Chondrocyte (in vitro differentiated cells): ENCODE measurements at places on chromosomes 7 and 10. TPM values are rescaled to one million over a fixed set of nuclear protein-coding genes. Genes with fewer than 3 reads are reported as not detected.

GRCh38 chr7:36253699-36254098 lies 100.6 kb downstream of the EEPD1 start:
- H3K27me3 ChIP-seq = no peaks in the 10 kb centered on the region
- H3K36me3 ChIP-seq = peaks cover 8% of the 10 kb centered on the region
- DNase-seq = no peak
- H3K4me1 ChIP-seq = peaks cover 8% of the 10 kb centered on the region

Gene DDX50
- total RNA-seq = 34.7 to 37.9 TPM (median 35.9 TPM) in 3 replicates

- H3K4me3 ChIP-seq = no peak overlapping the region
- DNase-seq = no peak
- peaks cover 4% of the 10 kb centered on the region for H3K36me3 ChIP-seq
- no peaks in the 10 kb centered on the region for H3K27me3 ChIP-seq
- H3K27ac ChIP-seq = peak overlapping the region; percentile 94
Observed at GRCh38 chr10:69715156-69715898, 85.3 kb downstream of the FAM241B start.

- H3K4me1 ChIP-seq = no peaks in the 10 kb centered on the region
- H3K27ac ChIP-seq = no peak overlapping the region
- H3K36me3 ChIP-seq = peaks cover 2% of the 10 kb centered on the region
- no peak for DNase-seq
- H3K4me3 ChIP-seq = no peak overlapping the region
- peaks cover 23% of the 10 kb centered on the region for H3K27me3 ChIP-seq
Observed at GRCh38 chr7:22179442-22179879, 177.5 kb downstream of the RAPGEF5 start.

Gene RBM20
- total RNA-seq = 1.4 to 3.8 TPM (median 3.6 TPM) in 3 replicates

GRCh38 chr7:107605218-107605815 lies 25.3 kb downstream of the BCAP29 start:
- no peak for DNase-seq
- H3K27me3 ChIP-seq = no peaks in the 10 kb centered on the region
- no peak overlapping the region for H3K27ac ChIP-seq
- no peak overlapping the region for H3K4me3 ChIP-seq

DNA sequence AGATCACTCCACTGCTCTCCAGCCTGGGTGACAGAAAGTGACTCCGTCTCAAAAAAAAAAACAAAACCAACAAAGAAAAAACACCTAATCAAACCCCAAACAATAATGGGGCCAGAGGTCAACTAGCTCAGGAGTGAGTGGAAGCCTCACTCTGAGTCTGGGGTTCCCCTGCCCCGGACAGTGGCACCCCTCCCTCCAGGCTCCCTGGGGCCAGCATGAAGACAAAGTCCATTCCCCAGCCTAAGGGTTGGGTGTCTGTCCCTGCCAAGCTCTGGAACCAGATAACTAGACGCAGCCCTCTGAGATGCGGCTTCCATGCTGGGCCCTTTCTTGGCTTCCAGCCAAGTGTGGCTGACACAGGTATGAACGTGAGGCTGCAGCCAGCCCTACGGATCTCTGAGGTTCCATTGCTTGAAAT lies 1.7 kb upstream of the FUOM start:
- no peak overlapping the region for H3K4me3 ChIP-seq
- H3K27ac ChIP-seq = no peak overlapping the region
- H3K36me3 ChIP-seq = peaks cover 14% of the 10 kb centered on the region
- no peaks in the 10 kb centered on the region for H3K4me1 ChIP-seq
- H3K27me3 ChIP-seq = no peaks in the 10 kb centered on the region

DNA sequence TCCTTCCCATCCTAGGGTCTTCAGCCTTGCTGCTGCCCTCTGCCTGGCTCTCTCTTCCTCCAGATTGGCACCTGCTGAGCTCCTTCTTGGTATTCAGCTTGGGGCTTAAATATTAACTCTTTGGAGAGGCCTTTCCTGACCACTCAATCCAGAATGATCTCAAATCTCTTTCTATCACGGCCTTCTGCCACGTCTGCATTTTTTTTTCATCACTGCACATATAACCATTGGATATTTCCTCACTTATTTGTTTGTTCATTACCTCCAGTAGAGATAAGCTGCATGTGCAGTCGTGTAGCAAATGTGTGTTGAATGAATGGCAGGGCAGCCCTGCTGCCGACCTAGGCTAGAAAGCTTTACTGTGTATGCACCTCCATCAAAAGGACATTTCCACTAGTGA lies 51.6 kb upstream of the MPP7 start:
- no peaks in the 10 kb centered on the region for H3K36me3 ChIP-seq
- H3K27me3 ChIP-seq = no peaks in the 10 kb centered on the region
- no peak overlapping the region for H3K27ac ChIP-seq
- peaks cover 3% of the 10 kb centered on the region for H3K4me1 ChIP-seq
- no peak for DNase-seq
- H3K4me3 ChIP-seq = no peak overlapping the region

Gene CPN1
- total RNA-seq = not detected in 3 replicates

GRCh38 chr10:97426776-97427570 lies 982 bp downstream of the PGAM1 start:
- H3K4me3 ChIP-seq = peak overlapping the region; percentile 82
- no peak for DNase-seq
- no peaks in the 10 kb centered on the region for H3K27me3 ChIP-seq
- H3K27ac ChIP-seq = peak overlapping the region; percentile 94

DNA sequence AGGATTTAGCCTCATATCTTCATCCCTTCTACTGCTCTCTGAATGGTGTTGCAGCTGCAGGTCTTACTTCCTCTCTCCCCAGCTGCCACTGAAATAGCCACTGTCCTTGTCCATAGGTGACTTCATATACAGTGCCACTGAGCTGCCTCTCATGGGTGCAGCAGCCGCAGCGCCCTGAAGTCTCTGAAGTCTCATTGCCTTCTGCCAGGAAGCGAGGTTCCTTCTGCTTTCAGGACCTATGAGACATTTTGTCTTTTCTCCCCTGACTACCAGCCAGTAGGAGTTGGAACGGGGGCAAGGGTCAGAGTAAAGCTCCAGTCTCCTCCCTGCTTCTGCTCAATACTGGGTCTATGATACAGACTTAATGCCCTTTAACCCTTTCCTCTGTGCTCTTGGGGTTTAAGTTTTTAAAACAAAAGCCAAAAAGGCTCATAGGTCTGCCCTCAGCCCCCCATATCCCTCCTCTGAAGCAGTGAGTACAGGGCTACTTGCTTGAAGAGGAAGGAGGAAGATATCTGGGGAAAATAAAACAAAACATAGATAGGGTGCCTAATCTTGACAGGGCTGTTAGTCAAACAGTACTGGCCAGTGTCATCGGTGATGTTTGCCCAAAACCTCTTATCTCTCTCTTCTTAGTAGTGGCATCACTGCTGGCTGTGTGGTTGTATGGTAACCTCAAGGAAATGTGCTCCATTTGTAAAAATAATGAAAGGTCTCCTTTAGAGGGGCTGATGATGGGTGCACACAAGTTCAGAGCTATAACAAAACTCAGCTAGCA lies 7.1 kb downstream of the PLCE1 start:
- H3K27ac ChIP-seq = no peak overlapping the region
- no peak overlapping the region for H3K4me3 ChIP-seq
- H3K36me3 ChIP-seq = peaks cover 3% of the 10 kb centered on the region

Gene ZNF33B
- total RNA-seq = 6.6 to 12.4 TPM (median 10.5 TPM) in 3 replicates

- H3K27ac ChIP-seq = peak overlapping the region; percentile 52
- H3K36me3 ChIP-seq = peaks cover 1% of the 10 kb centered on the region
- no peaks in the 10 kb centered on the region for H3K27me3 ChIP-seq
- DNase-seq = no peak
- H3K4me3 ChIP-seq = peak overlapping the region; percentile 70
- peaks cover 39% of the 10 kb centered on the region for H3K4me1 ChIP-seq
Observed at GRCh38 chr10:79446758-79447084, 1.3 kb upstream of the ZCCHC24 start.

DNA sequence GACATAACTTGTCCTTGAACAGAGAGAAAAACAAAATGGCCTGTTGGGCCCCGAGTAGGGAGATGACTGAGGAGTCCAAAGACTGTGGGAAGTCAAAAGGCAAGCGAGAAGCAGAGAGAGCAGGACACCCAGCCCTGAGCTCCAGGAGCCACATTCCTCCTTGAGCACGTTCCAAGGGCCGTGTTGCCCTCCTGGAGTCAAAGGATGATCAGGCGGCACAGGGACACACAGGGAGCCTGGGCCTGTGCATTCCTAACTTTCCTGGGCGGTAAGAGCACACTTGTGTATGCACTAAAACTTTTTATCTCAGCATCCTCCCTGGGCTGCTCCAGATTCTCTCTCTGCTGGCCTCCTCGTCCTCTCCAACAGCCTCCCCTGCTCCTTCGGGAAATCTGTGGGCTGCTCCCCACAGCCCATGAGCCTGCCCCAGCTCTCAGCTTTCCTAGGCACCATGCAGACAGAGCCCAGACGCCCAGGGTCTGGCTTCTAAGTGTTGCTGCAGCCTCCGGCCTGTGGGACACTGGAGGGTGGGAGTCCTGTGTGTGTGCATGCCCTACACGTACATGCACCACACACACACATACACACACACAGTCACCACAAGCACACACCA lies 281.8 kb downstream of the POU6F2 start:
- DNase-seq = no peak
- no peak overlapping the region for H3K27ac ChIP-seq
- no peaks in the 10 kb centered on the region for H3K27me3 ChIP-seq
- H3K4me1 ChIP-seq = no peaks in the 10 kb centered on the region
- no peaks in the 10 kb centered on the region for H3K36me3 ChIP-seq
- no peak overlapping the region for H3K4me3 ChIP-seq

- no peaks in the 10 kb centered on the region for H3K36me3 ChIP-seq
- DNase-seq = no peak
- no peaks in the 10 kb centered on the region for H3K4me1 ChIP-seq
- no peak overlapping the region for H3K27ac ChIP-seq
- H3K27me3 ChIP-seq = no peaks in the 10 kb centered on the region
Observed at GRCh38 chr7:156667110-156667426, 26.5 kb downstream of the RNF32 start.

Gene CNTNAP2
- 0.27 to 1.2 TPM (median 0.36 TPM) in 3 replicates for total RNA-seq

DNA sequence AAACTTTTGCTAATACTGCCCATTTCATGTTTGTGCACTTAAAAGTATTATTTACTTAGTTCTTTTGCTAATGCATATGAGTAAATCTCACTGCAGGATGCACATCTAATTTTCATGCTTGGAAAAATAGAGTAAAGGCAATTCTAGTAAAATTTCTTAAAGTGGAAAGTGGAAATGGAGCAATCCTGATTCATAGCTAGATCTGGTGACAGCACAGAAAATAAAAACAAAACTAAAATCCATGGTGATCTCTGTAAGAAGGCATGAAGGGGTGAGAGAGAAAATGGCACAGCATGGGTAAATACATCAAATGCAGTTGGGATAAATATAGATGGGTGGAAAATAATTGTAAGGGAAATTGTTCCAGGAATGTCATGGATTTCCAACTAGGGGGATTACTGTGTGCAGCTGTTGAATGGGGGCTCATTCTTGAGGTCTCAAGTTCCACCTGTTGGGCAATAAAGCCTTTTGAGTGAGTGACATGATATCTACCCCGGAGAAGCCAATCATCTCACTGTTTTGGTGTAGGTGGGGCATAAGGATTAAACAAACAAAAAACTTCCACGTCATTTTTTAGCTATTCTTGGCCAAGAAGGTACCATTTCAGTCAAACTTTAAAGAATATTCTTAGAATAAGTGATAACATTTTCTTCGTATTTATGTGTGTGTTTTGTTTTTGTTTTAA lies 1.7 kb upstream of the MCU start:
- peaks cover 58% of the 10 kb centered on the region for H3K4me1 ChIP-seq
- DNase-seq = no peak
- no peaks in the 10 kb centered on the region for H3K36me3 ChIP-seq
- H3K27me3 ChIP-seq = no peaks in the 10 kb centered on the region
- peak overlapping the region; percentile 2 for H3K27ac ChIP-seq
- no peak overlapping the region for H3K4me3 ChIP-seq

GRCh38 chr10:29535012-29535777 lies 99.6 kb downstream of the SVIL start:
- H3K36me3 ChIP-seq = peaks cover 17% of the 10 kb centered on the region
- H3K27ac ChIP-seq = peak overlapping the region; percentile 93
- no peak for DNase-seq
- peak overlapping the region; percentile 62 for H3K4me3 ChIP-seq

DNA sequence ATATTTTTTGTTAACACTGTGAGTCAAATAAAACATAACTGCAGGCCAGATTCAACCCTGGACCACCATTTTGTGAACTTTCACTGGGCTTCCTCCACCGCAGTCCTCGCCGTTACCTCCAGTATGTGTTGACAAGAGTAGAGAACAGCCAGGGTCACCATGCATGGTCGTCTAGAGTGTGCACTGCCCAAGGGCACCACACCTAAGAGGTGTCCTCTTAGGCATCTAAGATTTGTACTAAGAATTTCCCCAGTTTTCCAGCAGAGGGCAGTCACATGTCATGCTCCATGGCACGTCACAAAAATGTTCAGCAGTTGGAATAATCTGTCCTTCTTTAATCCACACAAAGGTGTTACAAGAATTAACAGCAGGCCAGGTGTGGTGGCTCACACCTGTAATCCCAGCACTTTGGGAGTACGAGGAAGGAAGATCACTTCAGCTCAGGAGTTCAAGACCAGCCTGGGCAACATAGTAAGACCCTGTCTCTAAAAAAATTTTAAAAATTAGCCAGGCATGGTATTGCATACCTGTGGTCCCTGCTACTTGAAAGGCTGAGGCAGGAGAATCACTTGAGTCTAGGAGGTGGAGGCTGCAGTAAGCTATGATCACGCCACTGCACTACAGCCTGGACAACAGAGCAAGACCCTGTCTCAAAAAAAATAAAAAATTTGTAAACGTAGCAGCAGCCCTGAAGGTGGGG lies 71.2 kb upstream of the FOXK1 start:
- no peak overlapping the region for H3K27ac ChIP-seq
- DNase-seq = peak; percentile 34
- peaks cover 19% of the 10 kb centered on the region for H3K4me1 ChIP-seq
- peaks cover 15% of the 10 kb centered on the region for H3K27me3 ChIP-seq
- H3K36me3 ChIP-seq = no peaks in the 10 kb centered on the region

- H3K4me3 ChIP-seq = peak overlapping the region; percentile 49
- no peak overlapping the region for H3K27ac ChIP-seq
- H3K4me1 ChIP-seq = peaks cover 13% of the 10 kb centered on the region
- no peak for DNase-seq
Observed at GRCh38 chr7:155459700-155460461, 2.0 kb downstream of the EN2 start.

GRCh38 chr10:96746503-96746902 lies 26.2 kb upstream of the PIK3AP1 start:
- no peaks in the 10 kb centered on the region for H3K36me3 ChIP-seq
- DNase-seq = no peak
- no peak overlapping the region for H3K27ac ChIP-seq
- H3K4me3 ChIP-seq = no peak overlapping the region

Gene EPO
- total RNA-seq = not detected in 3 replicates

Gene NYAP1
- total RNA-seq = 0.77 to 0.95 TPM (median 0.87 TPM) in 3 replicates

DNA sequence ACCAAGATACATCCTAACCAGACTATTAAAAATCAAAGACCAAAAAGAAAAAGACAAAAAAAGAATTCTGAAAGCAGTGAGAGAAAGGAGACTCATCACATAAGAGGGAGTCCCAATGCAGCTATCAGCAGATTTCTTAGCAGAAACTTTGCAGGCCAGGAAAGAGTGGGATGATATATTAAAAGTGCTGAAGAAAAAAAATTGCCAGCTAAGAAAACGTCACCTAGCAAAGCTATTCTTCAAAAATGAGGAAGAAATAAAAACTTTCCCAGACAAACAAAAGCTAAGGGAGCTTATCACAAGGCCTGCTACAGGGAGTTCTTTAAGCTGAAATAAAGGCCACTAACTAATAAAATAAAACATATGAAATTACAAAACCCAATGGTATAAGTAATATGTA lies 40.5 kb upstream of the CDK6 start:
- no peak overlapping the region for H3K27ac ChIP-seq
- DNase-seq = no peak
- peaks cover 16% of the 10 kb centered on the region for H3K4me1 ChIP-seq
- no peaks in the 10 kb centered on the region for H3K36me3 ChIP-seq
- H3K4me3 ChIP-seq = no peak overlapping the region

Gene ADAMTS14
- total RNA-seq = 7.7 to 9.2 TPM (median 8.7 TPM) in 3 replicates
